ENCODE measurements at places on chromosomes 7 and 10.

DNA sequence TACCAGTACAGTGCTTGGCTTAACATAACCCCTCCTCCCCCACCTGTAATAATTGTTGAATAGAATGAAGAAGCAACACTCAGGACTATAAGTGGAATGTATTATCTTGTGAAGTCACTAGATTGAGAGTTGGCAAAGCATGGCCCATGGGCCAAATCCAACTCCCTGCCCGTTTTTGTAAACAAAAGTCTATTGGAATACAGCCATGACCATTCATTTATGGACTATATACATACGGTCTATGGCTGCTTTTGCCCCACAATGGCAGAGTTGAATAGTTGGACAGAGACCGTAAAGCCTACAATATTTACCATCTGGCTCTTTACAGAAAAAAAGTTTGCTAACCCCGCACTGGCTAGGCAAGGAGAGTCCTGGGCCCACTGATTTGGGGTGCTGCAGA is 48.1 kb upstream of the CYCS start:
- DNase-seq, result no peak

- DNase-seq, result no peak
Measured at GRCh38 chr10:132059760-132060508, 5.8 kb upstream of the JAKMIP3 start.

DNA sequence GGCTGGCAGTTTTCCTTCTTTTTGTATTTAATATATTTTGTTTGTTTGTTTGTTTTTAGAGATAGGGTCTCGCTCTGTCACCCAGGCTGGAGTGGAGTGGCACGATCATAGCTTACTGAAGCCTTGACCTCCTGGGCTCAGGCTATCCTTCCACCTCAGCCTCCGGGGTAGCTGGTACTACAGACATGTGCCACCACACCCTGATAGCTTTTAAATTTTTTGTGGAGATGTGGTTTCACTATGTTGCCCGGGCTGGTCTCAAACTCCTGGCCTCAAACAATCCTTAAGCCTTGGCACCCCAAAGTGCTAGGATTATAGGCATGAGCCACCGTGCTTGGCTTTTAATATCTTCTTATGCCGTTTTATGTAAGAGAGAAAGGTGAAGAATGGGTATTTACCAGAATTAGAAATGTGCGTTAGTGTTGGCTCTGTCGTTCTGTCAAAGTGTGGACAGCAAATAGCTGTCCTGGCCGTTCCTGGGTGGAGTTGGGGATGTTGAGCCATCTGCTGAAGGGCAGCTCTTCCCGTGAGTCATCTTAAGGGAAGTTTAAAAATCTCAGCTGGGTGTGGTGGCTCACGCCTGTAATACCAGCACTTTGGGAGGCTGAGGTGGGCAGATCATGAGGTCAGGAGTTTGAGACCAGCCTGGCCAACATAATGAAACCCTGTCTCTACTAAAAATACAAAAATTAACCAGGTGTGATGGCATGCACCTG is 14.8 kb downstream of the OGDH start:
- no peak for DNase-seq

GRCh38 chr7:145986248-145986874 is 130.2 kb upstream of the CNTNAP2 start:
- no peak for DNase-seq

GRCh38 chr7:140231771-140232491 is 55.1 kb upstream of the KDM7A start:
- no peak for DNase-seq

GRCh38 chr7:23594879-23595604 is 2.1 kb upstream of the CCDC126 start:
- no peak for DNase-seq

DNA sequence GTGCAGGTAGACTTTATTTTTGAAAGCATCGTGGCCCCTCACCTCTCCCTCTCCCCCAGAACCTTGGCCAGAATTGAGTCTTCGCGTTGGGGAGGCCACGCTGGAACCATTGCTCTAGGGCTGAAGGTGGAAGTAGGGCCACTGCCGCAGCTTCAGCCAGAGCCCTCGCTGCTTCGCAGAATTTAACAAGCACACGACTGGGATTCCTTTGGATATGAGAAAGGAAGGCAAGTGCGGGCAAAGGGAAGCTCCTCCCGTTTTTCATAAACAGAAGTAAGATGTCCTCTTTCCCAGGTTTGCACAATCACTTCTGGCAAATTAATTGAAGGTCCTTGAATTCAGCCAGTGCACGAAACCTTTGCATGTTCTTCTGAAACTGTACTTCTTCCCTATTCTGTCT is 168.1 kb downstream of the CCDC3 start:
- no peak for DNase-seq

- DNase-seq, result no peak
Measured at GRCh38 chr7:84231157-84231556, 36.6 kb upstream of the SEMA3A start.

GRCh38 chr10:13505052-13505680 is 23.6 kb downstream of the BEND7 start:
- no peak for DNase-seq

DNA sequence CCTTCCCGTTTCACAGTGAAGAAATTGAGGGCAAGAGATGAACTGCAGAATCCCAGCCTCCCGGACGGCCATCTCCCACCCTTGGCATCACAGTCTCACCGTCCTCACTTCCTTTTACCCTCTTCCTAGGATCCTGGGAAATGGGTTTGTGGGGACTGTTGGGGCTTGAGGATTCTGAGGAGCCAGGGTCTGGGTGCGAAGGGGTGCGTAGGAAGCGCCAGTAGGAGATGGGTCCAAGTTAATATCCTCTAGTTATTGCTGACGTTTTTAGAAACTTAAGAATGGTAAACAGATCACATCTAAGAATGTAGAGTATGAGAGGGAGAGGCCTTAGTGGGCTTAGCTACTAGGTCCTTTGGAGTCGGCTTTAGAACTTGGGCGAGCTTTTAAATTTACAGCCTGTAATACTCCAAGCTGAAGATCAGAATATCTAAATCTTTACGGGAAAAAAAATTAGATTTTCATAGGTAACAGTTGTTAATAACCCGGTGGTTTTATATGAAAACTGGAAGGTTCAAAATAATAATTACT is 696 bp downstream of the MALSU1 start:
- DNase-seq, result no peak

DNA sequence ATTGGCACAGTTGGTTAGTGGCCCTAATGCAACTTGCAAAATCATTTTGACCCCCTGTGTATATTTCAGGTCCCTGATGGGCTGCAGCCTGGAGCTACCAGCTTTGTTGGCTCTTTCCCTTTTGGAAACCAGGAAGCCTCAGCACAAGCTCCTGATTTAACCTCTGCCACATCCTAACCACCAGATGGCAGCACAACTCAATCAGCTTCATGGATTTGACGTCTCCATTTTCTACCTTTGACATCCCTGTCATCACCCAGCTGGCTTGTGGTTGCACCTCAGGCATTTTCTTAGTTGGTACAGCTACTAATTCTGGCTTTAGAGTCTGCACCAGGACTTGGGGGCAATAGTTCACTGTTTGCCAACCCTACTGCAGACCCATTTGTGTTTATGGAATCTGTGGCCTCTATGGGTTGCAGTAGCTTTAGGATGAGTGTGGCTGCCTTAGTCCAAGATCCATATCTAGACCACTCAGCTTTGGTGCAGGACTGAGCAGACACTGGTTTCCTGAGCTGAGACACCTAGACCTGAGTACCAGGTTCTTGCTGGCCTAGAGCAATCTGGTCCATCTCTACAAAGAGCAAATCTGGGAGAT is 456.2 kb downstream of the REEP3 start:
- DNase-seq, result no peak

- no peak for DNase-seq
Measured at GRCh38 chr10:78416031-78417011, 382.7 kb downstream of the RPS24 start.

DNA sequence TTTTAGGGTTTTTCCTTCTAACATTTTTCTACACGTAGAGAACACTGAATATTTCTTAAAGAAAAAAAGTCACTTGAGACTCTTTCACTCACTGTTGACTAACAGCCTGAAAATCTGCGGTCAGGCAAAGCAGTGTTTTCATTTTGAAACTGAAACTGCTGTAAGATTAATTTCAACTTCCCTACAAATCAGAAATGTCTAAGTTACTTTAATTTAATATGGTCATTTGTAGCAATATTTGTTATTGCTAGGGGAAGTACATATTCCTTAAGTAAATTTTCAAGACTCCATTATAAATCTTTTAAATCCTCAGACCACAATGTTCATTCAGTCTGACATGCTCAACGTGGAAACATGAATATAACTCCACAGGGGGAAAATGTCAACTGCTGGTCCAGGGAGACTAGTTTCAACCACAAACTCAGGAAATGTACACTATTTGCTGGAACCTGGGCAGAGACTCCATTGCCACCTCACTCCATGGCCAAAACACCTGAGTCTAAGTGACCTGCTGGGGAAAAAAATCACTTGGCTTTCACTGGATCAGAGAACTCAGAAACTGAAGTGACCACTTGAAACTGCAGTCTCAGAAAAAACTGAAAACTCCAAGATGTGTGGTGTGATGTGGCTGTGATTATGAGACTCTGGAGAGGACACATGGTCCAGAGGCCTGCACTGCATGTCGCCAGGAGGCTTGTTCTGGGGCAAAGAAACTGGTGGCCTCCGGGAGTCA is 161.2 kb downstream of the TAX1BP1 start:
- DNase-seq, result no peak

- DNase-seq, result no peak
Measured at GRCh38 chr10:811379-812175, 119.9 kb downstream of the LARP4B start.

DNA sequence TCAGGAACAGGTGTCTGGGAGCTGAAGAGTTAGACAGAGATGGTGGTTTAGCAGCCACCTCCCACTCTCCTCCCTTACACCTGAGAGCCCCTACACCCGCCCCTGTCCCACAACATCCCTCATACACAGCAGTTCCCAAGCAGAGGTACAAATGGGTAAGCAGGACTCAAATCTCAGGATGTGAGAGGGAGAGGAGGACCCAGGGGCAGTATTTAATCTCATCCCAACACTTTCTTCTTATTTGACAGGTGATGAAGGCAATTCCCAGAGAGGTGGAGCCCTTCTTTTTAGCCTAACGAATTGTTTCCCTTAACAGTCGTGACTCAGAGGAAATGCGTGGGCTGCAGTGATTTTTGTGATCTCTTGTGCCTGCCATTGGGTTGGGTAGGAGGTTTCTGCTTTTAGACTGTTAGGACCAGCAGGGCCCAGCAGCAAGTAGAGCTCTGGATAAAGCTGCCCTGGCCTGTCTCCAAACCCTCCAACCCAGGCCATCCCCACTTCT is 191.3 kb downstream of the HECW1 start:
- DNase-seq, result no peak

- DNase-seq, result no peak
Measured at GRCh38 chr10:58609532-58610150, 97.0 kb downstream of the BICC1 start.

GRCh38 chr10:95254629-95255028 is 36.2 kb downstream of the PDLIM1 start:
- no peak for DNase-seq

DNA sequence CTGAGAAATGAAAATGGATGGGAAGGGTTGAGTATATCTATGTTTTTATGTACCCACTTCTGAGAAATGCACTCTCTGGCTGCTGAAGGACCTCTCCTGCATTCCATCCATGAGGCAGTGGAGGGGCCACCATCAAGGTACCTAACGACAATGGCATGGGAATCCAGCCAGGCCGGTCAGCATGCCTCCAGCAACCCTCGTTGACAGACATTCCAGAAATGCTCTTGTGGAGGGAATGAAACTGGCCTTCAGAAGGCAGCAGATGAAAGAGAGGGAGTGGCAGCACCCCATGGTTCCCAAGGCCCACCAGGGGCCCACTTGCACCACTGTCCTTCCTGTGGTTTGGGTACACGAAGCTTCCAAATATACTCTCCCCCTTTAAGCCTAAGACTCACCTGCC is 269.0 kb downstream of the ARHGAP12 start:
- DNase-seq, result no peak

DNA sequence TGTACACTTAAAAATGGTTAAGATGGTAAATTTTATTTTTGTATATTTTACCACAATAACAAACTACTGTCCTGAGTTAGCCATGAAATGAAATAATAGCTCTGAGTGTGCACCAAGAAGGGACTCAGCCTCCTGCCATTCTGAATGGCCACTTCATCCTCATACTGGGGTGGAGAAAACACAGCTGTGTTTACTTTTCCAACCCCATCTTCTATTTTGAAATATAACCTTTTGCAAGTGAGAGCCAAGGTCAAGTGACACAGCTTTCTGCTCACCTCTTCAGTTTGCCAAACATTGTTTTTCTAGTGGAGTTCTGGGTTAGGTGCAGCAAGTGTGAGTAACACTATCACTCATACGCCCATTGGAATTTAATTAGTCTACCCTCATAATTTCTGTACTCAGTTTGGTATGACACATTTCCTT is 107.4 kb upstream of the GLCCI1 start:
- no peak for DNase-seq

DNA sequence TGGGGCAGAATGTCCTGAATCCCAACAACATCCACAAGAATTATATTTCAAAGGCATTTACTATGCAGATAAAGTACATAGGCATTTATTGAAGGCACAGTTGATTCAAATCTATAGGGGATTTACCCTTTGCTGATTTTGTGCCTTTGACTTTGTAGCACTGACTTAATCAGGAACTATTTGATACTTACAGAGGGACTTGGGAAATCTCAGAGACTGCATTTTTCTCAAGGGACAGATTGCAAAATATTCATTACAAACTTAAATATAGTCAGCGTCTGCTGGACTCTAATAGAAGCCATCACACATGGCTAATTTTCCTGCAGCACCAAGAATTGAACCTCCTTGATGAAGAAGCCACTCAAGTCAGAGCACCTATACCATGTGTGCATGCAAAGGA is 44.9 kb downstream of the FAS start:
- DNase-seq, result no peak

DNA sequence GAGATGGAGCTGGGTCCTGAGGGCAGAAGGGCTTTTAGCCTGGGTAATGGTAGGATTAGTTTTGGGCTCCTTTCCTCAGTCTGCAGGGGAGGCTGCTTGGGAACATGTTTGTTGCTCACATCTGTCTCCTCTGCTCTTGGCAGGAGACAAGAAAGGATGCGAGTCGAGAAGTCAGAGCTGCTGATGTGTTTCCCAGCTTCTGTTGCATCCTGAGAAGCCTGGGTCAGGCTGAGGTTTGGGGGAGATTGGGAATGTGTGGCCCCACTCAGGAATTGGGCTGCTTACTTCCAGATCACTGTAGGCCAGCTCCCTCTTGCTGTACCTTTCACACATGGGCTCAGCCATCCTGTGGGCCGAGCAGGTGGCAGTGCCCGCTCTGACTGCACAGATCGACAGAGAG is 79.2 kb downstream of the CCNY start:
- no peak for DNase-seq

GRCh38 chr7:45253368-45253767 is 95.8 kb downstream of the RAMP3 start:
- no peak for DNase-seq

Measured in cortex of kidney (tissue), 1 donor.